ENCODE measurements at places on chromosomes 12 and 14. TPM values are rescaled to one million over a fixed set of nuclear protein-coding genes. Genes with fewer than 3 reads are reported as not detected.

CABP1 gene
- not detected for total RNA-seq

INSM2 gene
- total RNA-seq = not detected

AICDA gene
- total RNA-seq = not detected

DEGS2 gene
- not detected for total RNA-seq

KRT78 gene
- 0.16 TPM for total RNA-seq

PTPRO gene
- total RNA-seq = 0.08 TPM

CD4 gene
- total RNA-seq = not detected

ANGEL1 gene
- total RNA-seq = 8.4 TPM

KLRK1 gene
- total RNA-seq = not detected

MMP14 gene
- 365 TPM for total RNA-seq

CAMKK2 gene
- 26.3 TPM for total RNA-seq

CAND1 gene
- total RNA-seq = 62.7 TPM

CIROP gene
- total RNA-seq = not detected

HOXC11 gene
- total RNA-seq = 3.1 TPM

CLEC6A gene
- not detected for total RNA-seq

PPP1R36 gene
- 1.8 TPM for total RNA-seq

NKX2-8 gene
- total RNA-seq = 0.86 TPM

PPP2R5E gene
- total RNA-seq = 18.6 TPM

NANOG gene
- not detected for total RNA-seq

ACOT4 gene
- 1.6 TPM for total RNA-seq

DEPDC4 gene
- 0.62 TPM for total RNA-seq

NXPH4 gene
- total RNA-seq = 24.9 TPM

JPH4 gene
- not detected for total RNA-seq

GPR132 gene
- not detected for total RNA-seq

CNIH1 gene
- 275 TPM for total RNA-seq

DCN gene
- 21.4 TPM for total RNA-seq

TAS2R31 gene
- total RNA-seq = 0.39 TPM

OLR1 gene
- not detected for total RNA-seq

CLEC7A gene
- total RNA-seq = not detected

IFNG-AS1 gene
- not detected for total RNA-seq

HSP90AA1 gene
- 328 TPM for total RNA-seq

FLRT2 gene
- 53.2 TPM for total RNA-seq

ADGRD1 gene
- not detected for total RNA-seq

TROAP gene
- 6.7 TPM for total RNA-seq

GTF2H3 gene
- 41.3 TPM for total RNA-seq

DIO2 gene
- not detected for total RNA-seq

Measured in hair follicular keratinocyte (primary cell).